Central memory CD8-positive, alpha-beta T cell (primary cell): ENCODE measurements at places on chromosomes 3 and 15.

DNA sequence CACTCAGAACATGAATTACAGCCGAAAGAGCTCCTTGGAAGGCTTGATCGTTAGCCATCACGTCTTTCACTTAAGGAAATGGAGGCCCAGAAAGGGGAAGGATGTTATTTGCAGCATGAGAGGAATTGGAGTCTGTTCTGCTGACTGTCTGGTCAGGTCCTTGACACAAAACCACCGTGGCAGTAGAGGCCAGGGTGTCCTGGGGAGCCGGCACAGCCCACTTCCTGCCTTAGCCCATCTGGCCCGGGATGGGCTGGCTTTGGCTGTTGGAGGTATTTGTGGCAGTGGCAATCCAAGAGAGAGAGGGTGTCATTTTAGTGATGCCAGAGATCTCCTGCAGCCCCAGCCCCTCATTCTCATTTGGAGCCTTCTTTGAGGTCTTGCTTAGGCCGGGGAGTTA is 37.4 kb downstream of the ST6GAL1 start:
- DNase-seq, result no peak

- no peak for DNase-seq
These were observed 593.2 kb upstream of the DPPA4 start for GRCh38 chr3:109930582-109930981.

- no peak for DNase-seq
These were observed 70.2 kb upstream of the ST3GAL6 start for GRCh38 chr3:98692787-98693473.

GRCh38 chr3:30764891-30765290 is 129.6 kb downstream of the GADL1 start:
- no peak for DNase-seq

DNA sequence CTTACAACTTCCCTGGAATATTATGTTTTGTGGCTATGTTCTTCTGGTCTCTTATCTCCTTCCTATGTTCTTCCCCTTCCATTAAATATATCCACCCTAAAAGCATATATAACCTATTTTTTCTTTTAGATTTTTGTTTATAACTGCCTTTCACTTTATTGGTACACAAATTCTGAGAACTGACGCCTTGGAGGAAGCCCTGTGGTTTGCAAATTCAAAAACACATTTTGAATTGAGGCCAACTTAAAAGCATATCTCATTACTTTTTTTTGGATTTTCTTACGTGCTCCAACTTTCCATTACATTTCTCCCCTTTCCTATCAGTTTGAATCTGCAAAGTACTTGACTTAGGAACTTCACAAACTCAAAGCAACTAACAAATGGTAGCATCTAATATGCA is 15.3 kb upstream of the COLQ start:
- no peak for DNase-seq

- no peak for DNase-seq
These were observed 19.1 kb downstream of the HSPBAP1 start for GRCh38 chr3:122774564-122774963.

DNA sequence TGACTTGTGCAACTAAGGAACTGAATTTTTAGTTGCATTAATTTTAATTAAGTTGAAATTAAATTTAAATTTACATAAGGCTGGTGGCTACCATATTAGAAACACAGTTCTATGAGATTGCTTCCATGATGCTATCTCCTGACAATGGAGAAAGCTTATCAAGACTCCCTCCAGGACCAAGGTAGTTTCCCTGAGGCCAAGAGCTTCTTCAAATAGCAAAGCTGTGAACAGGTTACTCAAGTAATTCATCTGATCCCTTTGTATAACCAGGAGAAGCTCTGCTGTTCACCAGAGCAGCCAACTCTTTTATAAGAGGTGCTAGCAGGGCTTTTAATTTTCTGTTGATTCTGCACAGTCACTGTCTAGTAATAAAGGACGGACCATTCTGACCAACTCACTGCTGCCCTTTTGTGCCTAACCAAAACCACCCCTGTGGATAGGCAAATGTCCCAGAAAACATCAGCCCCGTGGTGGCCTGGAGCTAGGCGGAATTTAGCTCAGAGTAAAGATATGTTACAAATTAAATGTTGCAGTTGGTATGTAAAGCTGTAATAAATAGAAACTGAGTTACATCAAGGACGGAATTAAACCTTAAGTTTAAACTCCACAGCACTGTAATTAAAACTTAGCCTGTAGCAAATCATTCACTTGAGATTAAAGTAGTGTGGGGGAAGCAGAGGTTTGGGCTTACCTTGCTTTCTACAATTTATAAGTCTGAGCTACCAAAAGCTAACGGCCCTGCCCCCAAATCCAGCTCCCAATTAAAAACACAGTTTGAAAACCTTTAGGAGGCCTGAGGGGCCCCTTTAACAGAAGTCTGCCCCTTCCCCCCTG is 55.6 kb upstream of the LRTM1 start:
- DNase-seq, result no peak

DNA sequence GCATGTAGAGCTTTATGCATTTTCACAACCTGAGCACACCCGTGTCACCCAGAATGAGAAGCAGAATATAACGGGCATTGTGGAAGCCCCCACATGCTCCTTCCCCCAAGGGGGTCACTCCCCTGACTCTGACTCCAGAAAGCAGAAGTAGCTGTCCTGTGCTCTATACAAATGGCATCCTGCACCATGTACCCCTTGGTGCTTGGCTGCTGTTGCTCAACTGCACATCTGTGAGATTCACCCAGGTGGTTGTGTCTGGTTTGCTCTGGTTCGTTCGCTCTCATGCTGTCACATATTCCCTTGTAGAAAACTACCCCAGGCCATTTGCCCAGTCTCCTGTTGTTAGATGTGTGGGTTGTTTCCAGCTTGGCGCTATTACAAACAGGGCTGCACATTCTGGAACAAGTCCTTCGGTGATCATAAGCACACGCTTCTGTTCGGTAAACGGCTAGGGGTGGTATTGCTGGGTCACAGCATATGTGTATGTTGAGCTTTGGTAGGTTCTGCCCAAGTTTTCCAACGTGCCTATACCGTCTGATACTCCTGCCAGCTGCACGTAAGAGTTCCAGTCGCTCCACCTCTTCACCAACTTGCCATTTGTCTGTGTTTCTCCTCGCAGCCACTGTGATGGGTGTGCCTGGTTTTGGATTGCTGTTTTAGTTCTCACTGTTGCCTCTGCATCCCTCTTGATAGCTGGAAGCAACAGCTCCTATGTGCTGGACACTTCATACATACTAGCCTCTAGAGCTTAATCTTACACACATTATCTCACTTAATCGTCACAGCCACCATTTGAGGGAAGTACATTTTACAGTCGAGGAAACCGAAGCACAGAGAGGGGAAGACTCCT is 65.4 kb upstream of the SLC6A6 start:
- no peak for DNase-seq

GRCh38 chr15:66288551-66289185 is 4.7 kb upstream of the DIS3L start:
- no peak for DNase-seq

- no peak for DNase-seq
These were observed 42.7 kb downstream of the CYP11A1 start for GRCh38 chr15:74324714-74325113.

- DNase-seq, result no peak
These were observed 27.7 kb downstream of the CRTC3 start for GRCh38 chr15:90557186-90558084.

- DNase-seq, result no peak
These were observed 87.8 kb downstream of the NCEH1 start for GRCh38 chr3:172622916-172623700.

DNA sequence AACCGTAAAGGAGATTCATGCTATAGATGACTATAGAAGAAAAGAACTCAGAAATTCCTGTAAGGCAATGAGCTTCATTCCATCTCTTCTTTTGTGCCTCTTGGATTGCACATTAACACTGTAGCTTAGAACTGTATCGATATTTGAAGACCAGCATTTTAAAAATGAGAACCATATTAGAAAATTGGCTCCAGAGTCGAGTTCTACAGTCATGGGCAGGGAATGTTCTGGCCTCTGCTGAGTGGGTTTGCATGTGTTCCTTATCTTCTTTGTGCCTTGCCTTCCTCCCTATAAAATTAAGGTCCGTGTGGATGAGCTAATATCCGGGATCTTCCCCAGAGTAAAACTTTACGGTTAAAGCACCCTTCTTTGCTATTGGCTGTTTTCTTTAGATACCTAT is 77.4 kb upstream of the PLCL2 start:
- no peak for DNase-seq

GRCh38 chr3:22928216-22929110 is 274.7 kb upstream of the UBE2E2 start:
- DNase-seq, result no peak

- DNase-seq, result no peak
These were observed 111.6 kb upstream of the PHLDB2 start for GRCh38 chr3:111747490-111747889.

- no peak for DNase-seq
These were observed 466.0 kb upstream of the NR2F2 start for GRCh38 chr15:95864467-95864886.

DNA sequence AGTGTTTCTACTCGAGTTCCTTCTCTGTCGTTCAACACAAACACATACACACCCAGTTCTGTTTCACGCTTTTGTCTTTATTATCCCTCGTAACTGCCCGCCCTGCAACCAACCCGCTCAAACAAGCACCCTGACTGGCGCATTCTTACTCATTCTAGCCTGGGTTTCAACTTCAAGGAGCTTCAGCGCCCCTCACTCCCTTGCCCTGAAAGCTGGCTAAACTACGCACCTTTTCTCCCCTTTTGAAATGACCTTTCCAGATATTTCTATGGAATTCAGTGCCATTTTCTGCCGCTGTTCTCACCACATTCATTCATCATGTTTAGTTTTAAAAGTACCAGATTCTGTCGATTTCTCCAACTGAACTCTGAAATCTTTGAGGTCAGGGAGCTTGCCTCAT is 653 bp upstream of the MFSD1 start:
- DNase-seq, result no peak

GRCh38 chr15:40377606-40378005 is 4.9 kb upstream of the KNSTRN start:
- no peak for DNase-seq

GRCh38 chr3:32177702-32178198 is 60.7 kb upstream of the CMTM8 start:
- peak; percentile 19 for DNase-seq

- no peak for DNase-seq
These were observed 30.8 kb downstream of the GALNT15 start for GRCh38 chr3:16205156-16205870.
